Fibroblast of lung (primary cell): ENCODE measurements at places on chromosomes 11 and 22. TPM values are rescaled to one million over a fixed set of nuclear protein-coding genes. Genes with fewer than 3 reads are reported as not detected.

The MGAT3 gene
- not detected in 2 replicates for total RNA-seq

The SPON1 gene
- 3.5 and 30.6 TPM in 2 replicates for total RNA-seq

The RFPL2 gene
- total RNA-seq: not detected in 2 replicates

The ZP1 gene
- total RNA-seq: under 0.01 TPM in 1 of 2 replicates, not detected in the other

The OR56A1 gene
- not detected in 2 replicates for total RNA-seq

The MIOX gene
- total RNA-seq: under 0.01 and 0.17 TPM in 2 replicates

The OSM gene
- not detected in 2 replicates for total RNA-seq

The ARHGAP20 gene
- total RNA-seq: 9.4 and 11.6 TPM in 2 replicates

The OR2AG1 gene
- not detected in 2 replicates for total RNA-seq

The OR4A16 gene
- total RNA-seq: not detected in 2 replicates

The NAALADL1 gene
- 26.2 and 35.5 TPM in 2 replicates for total RNA-seq

The SCN2B gene
- 4.9 and 7.3 TPM in 2 replicates for total RNA-seq

The MS4A2 gene
- not detected in 2 replicates for total RNA-seq

The P4HA3 gene
- total RNA-seq: 4.1 and 5.1 TPM in 2 replicates

The TEX12 gene
- total RNA-seq: 0.17 TPM in 1 of 2 replicates, not detected in the other

The IFT27 gene
- total RNA-seq: 16.2 and 19.0 TPM in 2 replicates

The KRTAP5-1 gene
- total RNA-seq: not detected in 2 replicates

The RANBP1 gene
- 87.8 and 88.5 TPM in 2 replicates for total RNA-seq
